ENCODE measurements at places on chromosomes 4 and X.

DNA sequence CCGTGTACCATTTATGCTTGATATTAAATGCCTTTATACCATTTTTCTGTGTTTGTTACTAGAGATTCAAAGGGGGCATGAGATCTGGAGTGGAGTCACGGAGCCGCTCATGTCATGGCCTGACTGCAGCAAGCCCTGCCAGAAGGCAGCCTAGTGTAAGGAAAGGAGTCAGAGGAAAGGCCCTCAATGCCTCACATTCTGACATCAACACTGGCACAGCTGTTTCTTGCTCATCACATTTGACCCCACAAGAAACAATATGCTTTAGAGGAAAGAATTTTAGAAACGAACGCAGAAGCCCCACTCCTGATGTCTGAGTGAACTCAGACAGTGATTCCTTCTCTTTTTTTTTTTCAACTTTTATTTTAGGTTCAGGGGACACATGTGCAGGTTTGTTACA is 322.4 kb upstream of the CPEB2 start:
- no peak for DNase-seq

GRCh38 chrX:47543496-47543895 is 17.5 kb upstream of the ARAF start:
- DNase-seq: no peak

- DNase-seq: no peak
Measured at GRCh38 chr4:102533904-102534303, 32.7 kb downstream of the NFKB1 start.

DNA sequence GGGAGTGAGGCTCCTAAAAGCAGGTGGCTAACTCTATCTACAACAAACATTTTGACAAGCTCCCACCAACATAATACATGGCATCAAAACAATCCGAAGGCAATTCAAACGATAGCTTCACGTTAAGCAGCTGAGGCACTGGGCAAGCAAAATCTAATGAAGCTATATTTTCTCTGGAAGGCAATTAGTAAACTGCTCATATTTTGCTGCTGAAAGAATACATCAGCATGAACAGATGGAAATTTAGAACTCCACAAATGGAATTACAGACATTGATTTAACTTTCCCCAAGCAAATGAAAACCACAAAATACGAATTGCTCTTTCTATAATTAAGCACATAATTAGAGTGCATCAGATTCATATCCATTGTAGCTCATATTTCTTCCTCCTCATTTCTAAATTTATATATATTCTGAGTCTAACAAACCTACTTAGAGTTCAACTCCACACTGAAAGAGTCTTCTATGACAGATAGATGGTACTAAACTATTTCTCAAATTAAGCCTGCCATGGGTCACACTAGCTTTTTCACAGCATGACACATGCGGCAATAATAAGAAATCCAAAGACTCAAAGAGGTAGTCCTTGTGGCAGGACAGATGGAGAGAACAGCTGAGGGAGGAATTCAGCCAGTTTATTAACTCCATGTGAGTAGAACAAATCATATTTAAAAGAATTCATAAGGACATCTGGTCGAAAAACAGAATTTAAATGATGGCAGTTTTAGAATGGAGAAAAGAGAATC is 305.4 kb downstream of the MAPK10 start:
- no peak for DNase-seq

DNA sequence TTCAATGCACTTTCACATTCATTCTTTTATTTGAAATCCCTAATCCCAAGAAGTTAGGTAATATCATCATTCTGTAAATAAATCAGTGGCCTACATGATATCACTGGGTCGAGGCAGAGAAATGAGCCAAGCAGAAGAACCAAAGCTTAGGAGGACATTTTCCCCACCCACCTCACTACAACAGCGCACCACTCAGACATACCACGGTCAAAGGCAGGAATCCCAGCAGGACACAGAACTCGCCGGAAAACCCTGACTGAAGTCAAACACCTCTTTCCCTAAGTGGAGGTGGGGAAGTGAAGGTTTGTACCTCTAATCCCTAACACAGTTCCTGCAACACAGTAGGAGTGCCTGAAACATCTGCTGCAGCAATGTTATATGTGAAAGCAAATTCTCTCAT is 21.5 kb downstream of the RELL1 start:
- no peak for DNase-seq

- no peak for DNase-seq
Measured at GRCh38 chr4:160880180-160880579, 1283.6 kb downstream of the FSTL5 start.

DNA sequence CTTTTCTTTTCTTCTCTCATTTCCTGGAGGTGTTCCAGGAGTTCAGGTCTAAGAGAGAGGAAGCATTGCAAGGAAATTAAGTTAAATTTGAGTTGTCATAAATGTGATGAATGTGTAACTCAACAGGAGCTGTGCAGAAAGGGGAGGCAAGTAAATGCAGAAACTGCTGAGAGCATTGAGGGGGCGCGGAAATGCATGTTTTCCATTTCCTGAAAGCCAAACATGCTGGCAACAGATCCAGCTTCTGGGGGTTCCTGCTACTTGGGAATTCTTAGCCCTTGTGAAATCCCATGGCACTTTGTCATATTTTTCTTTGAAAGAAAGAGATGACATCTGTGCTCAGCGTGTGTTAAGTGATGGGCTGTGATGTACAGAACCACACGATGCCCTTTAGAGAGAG is 33.8 kb upstream of the NAP1L5 start:
- no peak for DNase-seq

DNA sequence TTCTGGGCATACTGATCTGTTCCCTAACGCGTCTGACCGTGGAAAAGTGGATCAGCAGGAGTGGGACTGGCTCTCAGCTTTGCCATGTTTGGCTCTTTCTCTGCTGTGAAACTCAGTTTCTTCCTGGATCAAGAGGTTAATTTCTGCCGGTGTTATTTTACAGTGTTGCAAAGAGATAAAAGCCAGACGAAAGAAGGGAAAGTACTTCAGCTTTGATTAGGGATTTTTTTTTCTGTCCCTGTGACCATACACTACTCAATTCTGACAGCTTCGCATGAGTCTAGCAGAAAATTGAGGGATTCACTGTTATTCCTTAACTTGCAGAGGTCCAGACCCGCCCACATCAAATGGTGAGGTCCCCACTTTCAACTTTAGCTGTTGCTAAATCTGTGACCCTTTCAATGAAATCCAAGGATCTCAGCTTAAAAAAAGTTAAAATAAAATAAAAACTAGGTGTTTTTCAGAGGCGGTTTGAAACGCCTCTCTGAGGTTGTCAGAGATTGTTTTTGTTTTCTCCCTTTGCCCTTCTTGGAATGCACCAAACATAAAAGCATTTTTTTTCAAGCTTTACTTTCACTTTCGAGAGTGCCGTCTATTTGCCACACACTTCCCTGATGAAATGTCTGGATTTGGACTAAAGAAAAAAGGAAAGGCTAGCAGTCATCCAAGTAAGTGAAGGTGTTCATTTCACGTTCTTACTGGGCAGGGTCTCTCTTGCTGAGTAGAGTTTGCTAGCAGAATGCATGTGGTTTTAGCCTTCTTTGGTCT is at the start of gene TLR3:
Gene TLR3, plus strand, starts transcription at position 576 of the 768 bp plus-strand sequence. CDS start 7,464 bp downstream, outside the sequence.
- DNase-seq: no peak

DNA sequence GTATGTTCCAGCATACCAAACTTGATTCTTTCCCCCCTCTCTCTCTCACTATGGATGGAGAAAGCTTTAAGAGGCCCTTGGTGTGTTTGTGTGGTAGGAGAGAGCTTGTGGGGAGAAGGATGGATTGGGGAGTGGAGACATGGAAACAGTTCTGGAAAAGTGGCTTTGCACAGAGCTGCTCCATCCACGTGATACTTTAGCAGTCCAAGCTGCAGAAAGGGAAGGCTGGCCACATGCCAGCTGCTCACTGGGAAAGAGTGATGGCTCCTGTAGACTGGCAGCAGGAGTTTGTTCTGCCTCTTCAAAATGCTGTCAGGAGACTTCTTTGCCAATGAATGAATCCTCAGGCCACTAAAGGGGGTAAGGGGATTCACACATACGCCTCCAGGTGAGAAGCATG is 21.7 kb upstream of the SEC24B start:
- DNase-seq: no peak

- no peak for DNase-seq
Measured at GRCh38 chr4:53841711-53842110, 222.7 kb downstream of the CHIC2 start.

- no peak for DNase-seq
Measured at GRCh38 chr4:151207186-151207585, 69.8 kb upstream of the PRSS48 start.

- DNase-seq: no peak
Measured at GRCh38 chr4:149173241-149174013, 642.2 kb downstream of the IQCM start.

GRCh38 chr4:7535094-7535493 is 100.4 kb upstream of the PSAPL1 start:
- no peak for DNase-seq

- DNase-seq: no peak
Measured at GRCh38 chr4:143287572-143287923, 49.1 kb upstream of the GAB1 start.

- DNase-seq: no peak
Measured at GRCh38 chrX:153495362-153495751, 577 bp downstream of the BGN start.

GRCh38 chr4:109010521-109010920 is 247.7 kb upstream of the ETNPPL start:
- no peak for DNase-seq

GRCh38 chr4:122403861-122404260 is 25.1 kb downstream of the ADAD1 start:
- no peak for DNase-seq

- DNase-seq: no peak
Measured at GRCh38 chr4:155666344-155667221, at the start of gene GUCY1A1. Gene GUCY1A1 (plus strand): TSS chr4:155666848. CDS start chr4:155696868, 30,020 bp downstream.

DNA sequence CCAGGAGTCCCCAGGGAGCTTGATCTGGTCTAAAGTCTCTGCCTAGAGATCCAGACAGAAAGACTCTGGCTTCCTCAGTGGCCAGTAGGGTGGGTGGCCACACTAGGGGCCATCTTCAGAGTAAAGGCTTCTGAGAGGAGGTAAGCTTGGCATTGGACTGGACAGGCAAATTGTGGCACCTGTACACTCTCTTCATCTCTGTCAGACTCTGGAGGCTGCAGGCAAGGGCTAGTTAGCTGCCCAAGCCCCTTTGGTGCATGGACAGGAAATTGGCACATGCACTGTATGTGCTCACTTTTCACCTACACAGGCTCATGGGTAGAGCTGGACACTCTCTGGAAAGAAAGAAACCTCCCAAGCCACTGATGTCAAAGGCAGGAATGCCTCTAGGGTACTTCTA is 142.8 kb downstream of the PJA1 start:
- no peak for DNase-seq

GRCh38 chr4:2833671-2834000 is 10.0 kb upstream of the ADD1 start:
- DNase-seq: no peak

DNA sequence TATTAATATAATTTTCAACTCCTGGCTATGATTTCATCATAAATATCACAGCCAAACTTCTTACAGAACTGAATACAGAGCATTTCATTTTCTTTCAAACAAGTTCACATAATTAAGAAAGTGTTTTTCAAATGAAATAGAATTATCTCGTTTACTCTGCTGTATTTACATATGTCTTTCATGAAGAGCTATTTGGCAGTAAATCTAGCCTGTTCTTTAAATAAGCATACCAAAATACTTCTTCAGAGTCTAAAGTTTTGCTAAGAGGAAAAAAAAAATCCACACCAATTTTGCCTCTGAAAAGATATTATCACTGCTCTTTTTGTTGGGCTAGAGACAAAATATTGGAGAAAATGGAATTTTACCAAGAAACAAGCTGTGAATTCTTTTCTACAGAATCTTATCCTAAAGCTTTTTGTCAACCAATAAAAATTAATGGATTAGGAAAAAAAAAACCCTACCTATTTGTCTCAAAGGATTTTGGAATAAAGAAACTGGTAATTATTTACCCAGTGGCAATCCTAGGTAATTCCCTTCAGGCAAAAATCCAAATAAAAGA is 287.9 kb upstream of the NR3C2 start:
- no peak for DNase-seq

DNA sequence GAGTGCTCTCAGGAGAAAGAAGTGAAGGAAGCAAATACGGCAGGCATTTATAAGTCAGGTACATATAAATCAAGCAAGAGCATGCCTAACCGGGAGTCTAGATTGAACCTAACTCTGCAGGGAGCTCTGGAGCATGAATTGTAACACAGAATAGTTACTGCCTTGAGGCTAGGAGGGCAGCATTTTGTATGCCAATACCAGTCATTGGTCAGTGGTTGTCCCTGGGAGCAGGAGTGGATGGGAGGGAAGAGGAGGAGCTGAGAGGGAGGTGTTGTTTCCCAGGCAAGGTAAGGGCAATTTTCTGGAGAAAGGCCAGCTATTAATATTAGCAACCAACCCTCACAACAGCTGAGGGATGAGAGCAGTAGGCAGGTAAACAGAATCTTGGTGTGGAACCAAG is 224.7 kb upstream of the DCAF8L1 start:
- no peak for DNase-seq

DNA sequence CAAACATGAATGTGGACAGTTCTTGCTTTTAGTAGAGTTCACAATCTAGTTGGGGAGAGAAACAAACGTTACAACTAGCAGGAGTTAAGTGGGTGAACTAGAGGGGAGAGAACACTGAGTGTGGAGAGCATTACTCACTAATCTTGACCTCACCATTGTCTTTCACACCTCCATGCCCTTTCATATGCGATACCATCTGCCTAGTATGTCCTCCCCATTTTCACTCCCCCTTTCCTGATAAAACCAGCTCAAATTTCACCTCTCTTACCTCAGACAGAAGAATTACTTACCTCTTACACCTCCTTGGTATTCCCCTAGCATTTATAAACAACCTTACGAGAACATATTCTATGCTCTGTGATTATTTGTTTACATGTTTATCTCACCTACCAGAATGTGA is 53.6 kb downstream of the LAS1L start:
- DNase-seq: no peak

DNA sequence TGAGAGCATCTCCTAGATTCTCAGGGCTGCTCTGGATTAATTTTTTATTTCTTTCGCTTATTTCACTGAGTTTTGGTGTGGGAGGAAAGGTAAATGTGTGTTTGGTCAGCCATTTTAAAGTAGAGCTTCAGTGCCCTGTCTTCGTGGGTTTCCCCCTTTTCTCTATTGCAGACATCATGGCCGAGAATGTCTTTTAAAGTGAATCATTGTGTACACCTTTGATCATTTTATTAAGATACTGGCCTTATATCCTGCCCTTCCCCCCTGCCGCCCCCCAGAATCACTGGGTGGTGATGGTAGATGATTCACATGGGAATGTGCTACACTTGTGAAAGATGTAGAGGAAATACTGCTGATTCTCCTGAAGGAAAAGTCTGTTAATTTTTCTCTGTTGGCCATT is 23.8 kb downstream of the CDKL5 start:
- DNase-seq: no peak

DNA sequence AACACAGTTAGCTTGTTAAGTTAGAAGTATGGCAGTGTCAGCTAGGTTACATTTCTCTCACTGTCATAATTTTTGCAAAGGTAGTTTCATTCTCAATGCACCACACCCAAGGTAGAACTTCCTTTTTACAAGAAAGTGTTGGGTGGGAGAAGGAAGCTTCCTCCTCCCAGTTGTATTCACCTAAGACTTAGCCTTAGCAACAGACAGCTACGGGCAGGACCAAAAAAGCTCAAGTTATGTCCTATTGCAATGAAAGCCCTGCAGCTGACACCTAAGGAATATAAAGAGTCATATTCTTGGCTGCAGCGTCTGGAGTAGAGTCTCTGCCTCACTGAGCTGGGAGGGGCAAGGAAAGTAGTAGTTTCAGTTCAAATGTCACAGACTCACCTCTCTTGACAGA is 25.1 kb upstream of the PRDM8 start:
- no peak for DNase-seq
